ENCODE measurements at places on chromosomes 5 and 9. TPM values are rescaled to one million over a fixed set of nuclear protein-coding genes. Genes with fewer than 3 reads are reported as not detected.

- no peak for DNase-seq
These were observed 138.6 kb upstream of the SPEF2 start for GRCh38 chr5:35478856-35479682.

GRCh38 chr9:134724912-134725604 lies 83.5 kb downstream of the COL5A1 start:
- DNase-seq: no peak

- no peak for DNase-seq
These were observed 34.8 kb downstream of the NADK2 start for GRCh38 chr5:36206913-36207312.

DNA sequence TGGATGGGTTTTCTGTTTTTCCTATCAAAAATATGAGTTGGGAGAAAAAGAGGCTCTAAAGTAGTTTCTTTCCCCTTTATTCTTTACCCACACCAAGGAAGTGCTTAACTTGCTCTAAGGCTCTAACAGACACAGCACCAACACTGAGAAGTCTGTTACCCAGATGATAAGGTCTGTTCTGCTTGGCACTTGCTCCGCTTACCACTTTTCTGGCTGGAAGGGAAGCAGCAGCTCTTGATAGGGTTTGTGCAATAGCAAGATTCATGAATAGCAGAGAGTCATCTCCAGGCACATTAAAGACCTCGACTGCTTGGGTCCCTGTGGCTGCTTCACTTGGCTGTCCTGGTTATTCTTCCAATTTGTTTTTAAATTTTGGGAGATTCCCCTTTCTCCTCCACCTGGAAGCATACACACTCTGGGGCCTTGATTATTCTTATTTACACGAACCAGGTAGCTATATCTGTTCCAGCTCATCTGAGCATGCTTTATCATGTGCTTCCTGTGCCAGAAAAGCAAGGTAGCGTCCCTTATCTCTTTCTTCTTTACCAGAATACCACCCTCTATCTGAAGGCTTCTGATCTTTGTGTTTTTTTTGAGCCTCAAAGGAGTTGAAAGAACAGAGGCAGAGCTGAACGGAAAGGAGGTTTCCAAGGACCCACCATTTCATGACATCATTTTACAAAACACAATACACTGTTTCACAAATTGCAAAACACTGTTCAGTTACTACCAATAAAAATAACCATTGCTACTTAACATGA lies 24.8 kb downstream of the PPP3R2 start:
- DNase-seq: no peak

Gene F2RL2
- total RNA-seq: 30.9 TPM

DNA sequence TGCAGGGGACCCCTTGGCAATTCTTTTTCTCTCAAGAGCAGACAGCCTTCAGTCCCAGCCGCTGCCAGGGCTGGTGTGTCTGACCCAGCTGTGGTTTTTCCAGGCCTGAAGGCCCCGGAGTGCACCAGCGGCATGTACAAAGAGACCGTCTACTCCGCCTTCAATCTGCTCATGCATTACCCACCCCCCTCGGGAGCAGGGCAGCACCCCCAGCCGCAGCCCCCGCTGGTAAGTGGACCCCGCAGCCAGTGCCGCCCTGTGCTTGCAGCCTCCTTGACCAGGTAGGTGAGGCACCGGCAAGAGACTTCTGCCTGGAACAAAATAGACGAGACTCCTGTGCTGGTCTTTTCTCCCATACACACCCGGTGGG lies 1.3 kb downstream of the TCF7 start:
- DNase-seq: no peak

Gene IRX1
- total RNA-seq: 0.06 TPM

- DNase-seq: no peak
These were observed 145.0 kb downstream of the FSTL4 start for GRCh38 chr5:133467335-133467779.
